ENCODE measurements at places on chromosomes 5 and 9. TPM values are rescaled to one million over a fixed set of nuclear protein-coding genes. Genes with fewer than 3 reads are reported as not detected.

PCAT7 gene
- not detected for total RNA-seq

IFNA1 gene
- total RNA-seq: not detected

ZNF608 gene
- 86.3 TPM for total RNA-seq

C9orf40 gene
- total RNA-seq: 9.1 TPM

RNF208 gene
- 0.73 TPM for total RNA-seq

BAAT gene
- total RNA-seq: not detected

TNC gene
- 133 TPM for total RNA-seq

CDK5RAP2 gene
- 42.4 TPM for total RNA-seq

CDKN2A gene
- not detected for total RNA-seq

ENTPD2 gene
- 0.45 TPM for total RNA-seq

PCDHA1 gene
- 7.5 TPM for total RNA-seq

PDCD1LG2 gene
- total RNA-seq: 0.09 TPM

TMEM8B gene
- total RNA-seq: 9.3 TPM
